ENCODE measurements at places on chromosomes 11 and 22.

DNA sequence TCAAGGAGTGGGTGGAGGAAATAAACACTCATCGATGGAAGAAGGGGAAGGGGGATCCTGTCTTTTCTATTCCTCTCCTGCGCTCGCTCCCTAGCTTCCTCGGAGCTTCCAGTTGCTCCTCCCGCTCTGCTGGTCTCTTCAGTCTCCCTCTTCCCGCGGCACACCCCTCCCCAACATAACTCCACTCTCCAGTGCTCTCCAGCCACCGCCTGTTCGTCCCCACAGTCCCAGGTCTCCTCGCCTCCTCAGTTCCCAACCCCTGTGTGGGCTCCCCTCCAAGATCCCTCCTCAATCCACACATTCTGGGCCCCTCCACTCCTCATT lies 438 bp downstream of the ZW10 start:
- DNase-seq = no peak

- DNase-seq = peak; percentile 55
Measured at GRCh38 chr11:28090052-28090749, 17.8 kb downstream of the KIF18A start.

- DNase-seq = peak; percentile 76
Measured at GRCh38 chr11:129279326-129280026, 87.4 kb upstream of the ARHGAP32 start.

- no peak for DNase-seq
Measured at GRCh38 chr22:46058091-46058420, 81.1 kb upstream of the WNT7B start.

DNA sequence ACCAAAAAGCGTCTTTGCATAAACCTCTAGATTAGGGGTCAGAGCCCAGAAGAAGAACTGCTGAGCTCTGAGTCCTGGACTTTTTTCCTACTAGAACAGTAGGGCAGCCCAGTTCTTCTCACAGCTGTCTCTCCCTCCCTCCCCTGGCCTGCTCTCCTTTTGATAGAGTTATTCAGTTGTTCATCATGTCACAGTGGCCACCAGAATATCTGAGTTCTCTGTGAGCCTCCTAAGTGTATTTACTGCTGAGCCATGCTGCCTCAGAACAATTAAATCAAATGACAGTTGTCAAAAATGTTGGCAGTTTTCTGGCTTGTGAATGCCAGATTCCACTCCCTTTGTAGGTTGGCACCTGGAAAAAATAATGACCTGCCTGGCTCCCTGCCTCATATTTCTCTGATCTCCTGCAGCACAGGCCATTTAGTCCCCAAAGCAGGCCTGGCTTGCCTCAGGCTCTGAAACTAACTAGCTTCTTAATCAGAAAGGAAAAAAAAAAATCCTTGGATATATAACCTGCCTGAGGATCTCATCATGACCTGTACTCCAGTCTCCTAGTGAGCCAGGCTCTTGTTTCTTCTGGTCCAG lies 377.4 kb upstream of the LARGE1 start:
- DNase-seq = no peak

GRCh38 chr11:67429038-67429668 lies 859 bp downstream of the RPS6KB2 start:
- DNase-seq = no peak

DNA sequence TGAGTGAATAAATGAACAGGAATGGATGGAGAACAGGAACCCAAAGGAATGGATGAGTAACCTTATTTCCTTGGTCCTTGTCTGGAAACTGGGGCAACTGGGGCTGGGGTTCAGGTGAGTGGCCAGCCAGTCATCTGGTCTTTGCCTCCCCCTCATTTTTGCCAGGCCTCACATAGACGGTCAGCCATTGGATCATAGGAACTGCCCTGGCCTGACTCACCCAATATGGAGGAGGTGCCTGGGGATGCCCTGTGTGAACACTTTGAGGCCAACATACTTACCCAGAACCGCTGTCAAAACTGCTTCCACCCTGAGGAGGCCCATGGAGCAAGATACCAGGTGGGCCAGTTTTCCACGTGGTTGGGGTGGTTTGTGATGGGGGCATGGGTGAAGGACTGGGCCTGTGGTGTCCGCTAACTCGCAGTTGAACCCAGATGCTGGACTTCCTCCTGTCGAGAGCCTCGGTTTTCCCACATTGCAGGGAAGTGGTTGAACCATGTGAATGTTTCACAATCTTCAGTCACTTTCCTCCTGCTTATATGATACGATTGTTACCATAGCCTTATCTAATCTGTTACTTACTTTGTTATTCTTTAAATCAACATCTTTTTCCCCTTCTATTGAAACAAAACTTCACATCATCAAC lies 4.4 kb downstream of the TRIOBP start:
- no peak for DNase-seq

DNA sequence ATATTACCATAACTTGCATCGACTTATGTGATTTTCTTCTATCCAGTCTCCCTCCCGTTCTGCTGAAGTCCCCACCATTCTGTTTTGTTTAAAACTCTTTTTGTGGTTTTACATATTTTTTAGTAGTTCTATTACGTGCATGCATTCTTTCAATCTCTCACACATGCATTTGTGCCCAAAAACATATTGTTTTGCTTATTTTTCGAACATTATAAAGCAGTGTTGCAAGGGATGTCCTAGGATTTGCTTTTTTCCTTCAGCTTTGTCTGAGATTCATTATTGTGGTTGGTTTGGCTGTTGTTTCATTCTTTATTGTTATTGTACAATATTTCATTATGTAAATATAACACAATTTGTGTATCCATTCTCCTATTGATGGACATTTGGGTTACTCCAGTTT lies 235.7 kb downstream of the DYNC2H1 start:
- DNase-seq = no peak

DNA sequence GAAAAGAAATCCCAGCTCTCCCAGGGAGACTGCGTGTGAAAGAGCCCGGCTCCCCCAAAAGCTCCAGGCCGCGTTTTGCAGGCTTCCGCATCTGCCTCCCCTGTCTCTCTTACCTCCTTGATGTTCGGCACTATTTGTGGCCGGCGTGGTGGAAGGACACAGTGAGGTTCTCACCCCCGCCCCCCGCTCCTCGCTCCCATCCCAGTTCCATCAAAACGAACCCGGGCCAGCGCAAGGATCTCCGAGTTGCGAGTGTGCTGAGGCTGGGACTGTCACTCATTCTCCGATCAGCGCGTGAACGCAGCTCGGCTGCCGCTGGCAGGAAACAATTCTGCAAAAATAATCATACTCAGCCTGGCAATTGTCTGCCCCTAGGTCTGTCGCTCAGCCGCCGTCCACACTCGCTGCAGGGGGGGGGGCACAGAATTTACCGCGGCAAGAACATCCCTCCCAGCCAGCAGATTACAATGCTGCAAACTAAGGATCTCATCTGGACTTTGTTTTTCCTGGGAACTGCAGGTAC lies at the start of gene NCAM1:
NCAM1 (plus strand) TSS at position 275 of the 523 bp plus-strand sequence.
- peak; percentile 90 for DNase-seq

GRCh38 chr11:57777969-57778317 lies 16.3 kb downstream of the CTNND1 start:
- no peak for DNase-seq

DNA sequence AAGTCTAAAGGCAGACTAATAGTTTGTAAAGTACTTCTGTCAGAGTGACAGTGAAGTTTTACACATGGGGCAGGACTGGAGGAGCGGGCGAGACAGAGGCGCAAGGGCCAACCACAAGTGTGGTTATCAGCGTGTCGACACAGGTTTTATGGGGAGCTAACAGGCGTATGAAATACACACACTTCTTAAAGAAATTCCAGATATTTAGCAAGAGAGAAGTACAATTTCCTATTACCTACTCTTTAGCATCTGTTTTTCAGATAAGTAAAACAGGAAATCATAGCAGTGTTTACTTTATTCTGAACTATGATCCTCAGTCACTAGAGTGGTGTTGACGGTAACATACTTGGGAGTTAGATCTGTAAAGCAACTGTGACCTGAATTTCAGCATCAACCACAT lies 22.5 kb downstream of the VSIG10L2 start:
- peak; percentile 51 for DNase-seq

- DNase-seq = no peak
Measured at GRCh38 chr11:41040474-41040873, 419.0 kb downstream of the LRRC4C start.

GRCh38 chr22:29390270-29390669 lies 1.9 kb upstream of the AP1B1 start:
- no peak for DNase-seq

DNA sequence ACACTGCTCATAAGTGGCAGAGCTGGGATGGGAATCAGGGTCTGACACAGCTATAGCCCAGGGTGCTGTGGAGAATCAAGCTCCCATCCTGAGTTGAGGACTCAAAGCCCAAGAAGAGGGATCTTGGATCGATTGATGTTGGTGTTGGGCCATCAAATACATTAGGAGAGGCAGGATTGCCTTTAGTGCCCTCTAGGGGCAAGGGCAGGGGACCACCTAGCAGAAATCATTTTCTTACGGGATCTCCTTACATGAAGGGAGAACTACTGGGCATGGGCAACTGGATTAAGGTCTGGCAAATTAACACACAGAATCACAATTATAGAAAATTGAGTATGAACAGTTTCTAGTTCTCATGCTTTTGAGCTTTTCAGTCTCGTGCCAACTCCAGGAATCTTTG lies 24.9 kb upstream of the EMSY start:
- DNase-seq = no peak

GRCh38 chr11:60872124-60872960 lies 5.0 kb downstream of the ZP1 start:
- DNase-seq = peak; percentile 77

DNA sequence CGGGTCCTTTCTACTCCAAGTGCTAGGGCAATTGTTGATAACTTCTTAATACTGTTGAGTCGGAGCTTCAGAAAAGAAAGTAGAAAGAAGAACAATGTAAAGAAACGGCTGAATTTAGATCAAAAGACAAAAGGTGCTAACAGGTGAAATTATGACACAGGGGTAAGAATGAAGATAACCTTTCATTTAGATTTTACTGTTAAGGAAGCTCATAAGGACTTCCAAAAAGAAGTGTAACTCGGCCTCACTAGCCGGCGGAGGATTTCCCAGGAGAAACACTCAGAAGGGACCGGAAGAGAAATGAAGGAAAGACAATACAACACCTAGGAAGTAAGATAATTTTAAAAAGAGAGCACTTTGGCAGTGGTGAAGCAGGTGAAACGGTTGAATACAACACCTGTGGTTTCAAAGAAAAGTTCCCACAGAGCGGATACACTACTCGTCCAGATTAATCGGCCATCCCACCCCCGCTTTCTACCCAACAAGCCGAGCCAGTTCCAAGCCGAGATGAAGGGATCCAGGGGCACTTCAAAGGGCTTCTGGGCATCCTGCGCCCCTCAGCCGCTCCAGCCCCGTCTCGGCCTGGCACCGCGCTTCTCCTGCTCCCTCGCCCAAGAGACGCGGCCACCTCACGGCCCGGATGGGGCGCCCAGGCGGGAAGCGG lies 737 bp downstream of the PPP2R1B start:
- peak; percentile 22 for DNase-seq

DNA sequence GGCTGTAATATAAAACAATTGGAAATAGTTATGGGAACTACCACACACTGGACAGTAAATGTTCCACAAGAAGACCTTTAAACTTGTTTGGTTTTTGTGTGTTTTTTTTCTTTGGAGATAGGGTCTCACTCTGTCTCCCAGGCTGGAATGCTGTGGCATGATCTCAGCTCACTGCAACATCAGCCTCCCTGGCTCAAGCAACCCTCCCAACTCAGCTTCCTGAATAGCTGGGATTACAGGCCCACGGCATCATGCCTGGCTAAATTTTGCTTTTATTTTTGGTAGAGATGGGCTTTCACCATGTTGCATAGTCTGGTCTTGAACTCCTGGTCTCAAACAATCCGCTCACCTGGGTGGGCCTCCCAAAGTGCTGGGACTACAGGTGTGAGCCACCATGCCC lies 121.0 kb downstream of the MPPED2 start:
- no peak for DNase-seq

- DNase-seq = no peak
Measured at GRCh38 chr11:3105791-3106735, 48.8 kb upstream of the CARS1 start.

- DNase-seq = no peak
Measured at GRCh38 chr11:58968251-58968711, 29.0 kb downstream of the GLYATL1 start.

GRCh38 chr22:49208768-49209252 lies 618.9 kb downstream of the BRD1 start:
- DNase-seq = no peak

GRCh38 chr22:37258753-37259401 lies 14.8 kb upstream of the RAC2 start:
- DNase-seq = no peak

DNA sequence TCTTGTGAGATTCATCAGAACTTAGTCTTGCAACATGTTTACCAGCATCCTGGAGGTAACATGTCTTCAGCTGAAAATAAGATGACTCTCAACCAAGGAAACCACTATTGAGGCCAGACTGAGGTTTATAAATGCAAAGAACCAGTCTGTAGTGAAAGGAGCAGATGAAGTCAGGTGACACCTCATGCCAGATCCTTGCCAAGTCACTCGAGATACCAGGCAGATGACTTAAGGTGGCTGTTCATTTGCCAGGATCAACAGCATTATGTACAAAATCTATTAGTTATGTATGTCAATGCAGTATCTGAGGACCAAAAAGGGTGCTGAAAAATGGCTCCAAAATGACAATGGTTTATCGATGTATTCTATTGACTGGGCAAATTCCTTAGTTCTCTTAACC lies 100.0 kb upstream of the SOX6 start:
- no peak for DNase-seq

GRCh38 chr11:26597899-26598298 lies 25.8 kb upstream of the MUC15 start:
- no peak for DNase-seq

- no peak for DNase-seq
Measured at GRCh38 chr11:125061281-125061680, 1.8 kb upstream of the SLC37A2 start.

- DNase-seq = no peak
Measured at GRCh38 chr11:10650630-10651029, 42.9 kb downstream of the IRAG1 start.

- no peak for DNase-seq
Measured at GRCh38 chr11:66076561-66076960, 6.5 kb downstream of the PACS1 start.

DNA sequence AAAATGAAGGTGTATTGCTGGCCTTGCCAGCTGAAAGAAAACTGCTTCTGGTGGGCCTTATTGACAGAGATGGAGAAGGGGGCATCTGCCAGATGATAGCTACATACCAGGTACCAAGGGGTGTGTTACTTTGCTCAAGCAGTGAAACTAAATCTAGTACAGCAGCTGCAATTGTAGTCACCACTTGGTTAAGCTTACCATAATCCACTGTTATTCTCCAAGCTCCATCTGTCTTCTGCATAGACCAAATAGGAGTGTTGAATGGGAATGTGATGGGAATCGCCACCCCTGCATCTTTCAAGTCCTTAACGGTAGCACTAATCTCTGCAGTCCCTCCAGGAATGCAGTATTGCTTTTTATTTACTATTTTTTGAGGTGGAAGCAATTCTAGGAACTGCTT lies 45.8 kb upstream of the LIN7C start:
- DNase-seq = no peak
